Keratinocyte (primary cell): ENCODE measurements at places on chromosomes 11 and 22.

DNA sequence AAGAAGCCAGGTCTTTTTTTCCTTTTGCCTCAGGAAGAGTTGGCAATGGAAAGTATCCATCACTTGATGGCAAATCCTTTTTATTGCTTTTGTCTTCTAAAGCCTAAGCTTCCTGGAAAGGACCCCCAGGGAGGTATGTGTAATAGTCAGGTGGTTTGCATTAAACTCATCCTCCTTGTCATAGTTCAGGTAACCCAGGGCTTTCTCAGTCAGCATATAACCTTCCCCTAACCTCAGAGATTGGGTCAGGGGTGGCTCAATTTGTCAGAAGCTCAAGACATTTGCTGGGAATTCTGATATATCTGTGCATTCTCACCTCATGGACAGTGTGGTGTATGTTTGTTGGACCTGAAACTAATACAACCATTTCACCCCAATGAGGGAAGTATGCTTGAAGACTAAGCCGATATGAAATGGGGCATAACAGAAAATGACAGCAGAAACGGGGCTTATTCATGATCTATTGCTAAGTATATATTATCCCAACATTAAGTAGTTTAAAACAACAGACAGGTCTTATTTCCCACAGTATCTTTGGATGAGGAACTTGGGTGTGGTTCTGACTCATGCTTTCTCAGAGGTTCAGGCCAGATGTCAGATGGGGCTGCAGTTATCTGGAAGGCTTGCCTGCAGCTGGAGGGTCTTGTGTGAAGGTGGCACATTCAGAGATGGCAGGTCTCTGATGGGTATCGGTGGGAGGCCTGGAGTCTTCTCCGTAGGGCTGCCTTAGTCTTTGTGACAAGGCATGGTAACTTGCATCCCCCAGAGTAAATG, 135.8 kb upstream of the SPON1 start:
- no peak for DNase-seq

- no peak for DNase-seq
Measured at GRCh38 chr11:124872280-124872679, 7.0 kb downstream of the ROBO3 start.

DNA sequence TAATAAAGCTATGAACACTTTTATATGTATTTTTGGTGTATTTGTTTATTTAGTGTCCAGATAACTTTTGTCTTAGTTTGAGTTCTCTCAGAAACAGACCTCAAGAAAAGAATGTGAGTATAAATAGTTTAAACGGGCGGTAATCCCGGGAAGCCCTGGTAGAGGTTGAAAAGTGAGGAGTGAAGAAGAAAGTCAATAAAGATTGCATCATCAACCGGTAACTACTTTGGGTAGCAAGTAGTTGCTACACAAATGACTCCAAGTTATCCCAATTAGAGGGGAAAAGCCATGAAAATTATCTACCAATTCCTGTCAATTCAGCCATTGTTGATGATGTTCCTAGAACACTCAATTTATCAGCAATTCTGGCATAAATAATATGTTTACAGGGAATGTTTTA, 870.3 kb upstream of the RAG2 start:
- DNase-seq = no peak

DNA sequence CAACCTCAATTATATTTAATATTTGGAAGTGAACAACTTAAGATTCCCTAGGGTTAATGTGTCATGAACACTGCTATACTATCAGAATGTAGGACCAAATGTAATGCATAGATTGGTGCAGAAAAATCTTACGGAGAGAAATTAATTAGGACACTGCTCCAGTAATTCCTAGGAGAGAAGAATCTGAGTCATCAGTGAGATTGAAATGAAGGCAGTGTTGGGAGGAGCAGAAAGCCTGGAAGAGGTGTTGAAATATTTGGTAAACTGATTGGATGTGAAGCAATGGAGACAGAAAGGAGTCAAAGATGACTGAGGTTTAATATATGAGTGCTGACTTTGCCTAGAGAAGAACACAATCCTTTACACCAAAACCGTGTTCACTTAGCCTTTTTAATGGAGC, 836.0 kb downstream of the FAM181B start:
- DNase-seq = no peak

DNA sequence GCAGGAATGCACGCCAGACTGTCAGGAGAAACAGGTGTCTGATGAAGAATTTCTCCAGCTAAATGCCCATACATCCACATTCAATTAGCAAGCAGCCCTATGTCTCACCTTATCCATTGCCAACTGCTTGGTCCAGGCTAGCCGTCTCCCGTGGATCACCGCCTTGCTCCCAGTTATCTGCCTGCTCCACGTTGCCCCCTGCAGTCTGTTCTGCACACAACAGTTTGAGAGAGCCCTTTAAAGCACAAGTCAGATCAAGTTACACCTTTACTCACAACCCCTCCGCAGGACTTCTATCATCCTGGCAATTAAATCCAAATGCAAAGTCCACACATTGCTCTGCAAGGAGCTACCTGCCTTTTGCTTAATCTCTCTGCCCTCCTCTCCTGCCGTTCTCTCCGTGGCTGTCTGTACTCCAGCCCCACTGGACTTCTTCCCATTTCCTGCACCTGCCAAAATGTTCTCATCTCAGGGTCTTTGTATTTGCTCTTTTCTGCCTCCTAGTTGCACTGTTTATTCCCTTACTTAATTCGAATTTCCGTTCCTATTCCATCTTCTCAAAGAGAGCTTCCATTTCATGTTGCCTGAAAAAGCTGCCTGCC, 185.3 kb upstream of the LARGE1 start:
- no peak for DNase-seq

- DNase-seq = no peak
Measured at GRCh38 chr11:4049006-4049405, 45.6 kb upstream of the RRM1 start.

- no peak for DNase-seq
Measured at GRCh38 chr11:70490723-70491558, 92.6 kb downstream of the CTTN start.

DNA sequence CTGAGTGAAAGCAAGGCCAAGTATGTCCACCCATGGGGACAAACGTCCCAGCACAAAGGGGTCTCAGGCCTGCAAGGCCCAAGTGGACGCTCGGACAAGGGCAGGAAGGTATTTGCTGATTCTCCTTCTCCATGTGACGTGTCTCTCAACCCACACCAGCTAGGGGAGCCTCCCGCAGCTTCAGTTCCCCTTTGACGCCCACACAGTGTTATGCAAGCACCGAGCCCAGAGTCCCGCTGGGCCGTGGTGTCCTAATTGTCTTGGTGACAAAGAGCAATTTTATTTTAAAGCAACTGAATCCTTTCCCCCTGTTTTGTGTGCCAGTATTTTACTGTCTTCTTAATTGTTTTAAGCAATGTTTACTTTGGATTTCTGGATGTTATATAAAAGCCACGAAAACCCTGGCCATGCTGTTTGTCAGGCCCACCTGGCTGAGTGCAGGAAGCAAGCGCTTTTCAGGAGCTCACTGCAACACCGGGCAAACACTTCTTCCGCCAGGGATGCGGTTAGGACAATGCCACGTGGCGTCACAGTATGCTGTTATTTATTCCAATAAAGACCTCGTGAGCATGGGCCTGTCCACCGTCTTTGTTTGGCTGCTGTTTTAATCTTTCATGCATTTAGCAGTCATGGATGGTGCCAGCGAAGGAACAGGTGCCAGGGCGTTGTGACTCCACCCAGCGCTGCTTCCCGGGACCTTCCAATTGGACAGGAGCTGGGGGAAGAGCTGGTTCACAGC, 8.2 kb upstream of the PARVG start:
- DNase-seq = no peak

GRCh38 chr22:19849835-19850762, 4.6 kb downstream of the GNB1L start:
- no peak for DNase-seq

DNA sequence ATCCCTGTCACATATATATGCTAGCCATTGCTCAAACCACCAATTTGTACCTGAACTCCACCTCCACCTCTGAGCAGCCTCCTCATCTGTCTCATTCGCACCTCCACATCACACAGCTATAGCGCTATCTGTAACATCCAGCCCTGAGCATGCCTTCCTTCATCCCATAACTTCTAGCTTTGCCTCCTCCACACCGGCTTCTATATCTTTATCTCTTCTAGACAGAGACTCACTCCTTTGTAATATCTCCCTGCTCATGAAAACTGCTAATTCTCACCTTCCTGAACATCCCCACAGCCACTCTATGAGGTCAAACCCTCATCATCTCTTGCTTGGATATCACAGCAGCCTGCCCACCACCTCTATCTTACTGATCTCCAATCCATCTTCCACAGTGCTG, 5.9 kb downstream of the SIAE start:
- DNase-seq = no peak

DNA sequence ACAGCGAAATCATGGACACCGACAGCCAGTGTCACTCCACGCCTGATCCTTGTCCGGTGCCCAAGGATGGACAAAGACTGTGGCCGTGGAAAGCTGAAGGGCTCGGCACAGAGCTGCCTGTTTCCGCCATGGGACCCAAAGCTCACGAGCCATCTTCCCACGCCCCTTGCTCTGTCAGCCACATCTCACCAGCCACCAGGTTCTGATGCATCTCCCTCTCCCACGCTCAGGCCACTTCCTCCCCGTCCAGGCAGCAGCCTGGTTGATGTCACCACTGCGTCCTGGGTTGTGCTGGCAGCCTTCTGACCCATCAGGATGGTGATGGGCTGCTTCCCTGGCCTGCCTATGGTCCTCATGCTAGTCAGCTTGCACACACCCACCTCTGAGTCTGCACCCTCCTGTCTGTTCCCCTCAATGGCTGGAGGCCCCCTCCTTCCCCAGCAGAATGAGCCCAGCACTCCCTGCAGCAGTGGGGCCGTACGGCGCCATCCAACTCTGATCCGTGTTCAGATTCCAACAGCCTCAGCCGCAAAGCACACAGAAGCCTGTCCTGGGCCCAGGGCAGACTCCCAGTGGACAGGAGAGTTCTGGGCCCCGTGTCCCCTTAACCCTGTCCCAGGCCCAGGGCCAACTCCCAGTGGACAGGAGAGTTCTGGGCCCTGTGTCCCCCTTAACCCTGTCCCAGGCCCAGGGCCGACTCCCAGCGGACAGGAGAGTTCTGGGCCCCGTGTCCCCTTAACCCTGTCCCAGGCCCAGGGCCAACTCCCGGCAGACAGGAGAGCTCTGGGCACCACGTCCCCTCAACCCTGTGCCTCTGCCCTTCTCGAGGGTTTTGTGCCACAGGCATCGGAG, 259.5 kb downstream of the BRD1 start:
- no peak for DNase-seq

DNA sequence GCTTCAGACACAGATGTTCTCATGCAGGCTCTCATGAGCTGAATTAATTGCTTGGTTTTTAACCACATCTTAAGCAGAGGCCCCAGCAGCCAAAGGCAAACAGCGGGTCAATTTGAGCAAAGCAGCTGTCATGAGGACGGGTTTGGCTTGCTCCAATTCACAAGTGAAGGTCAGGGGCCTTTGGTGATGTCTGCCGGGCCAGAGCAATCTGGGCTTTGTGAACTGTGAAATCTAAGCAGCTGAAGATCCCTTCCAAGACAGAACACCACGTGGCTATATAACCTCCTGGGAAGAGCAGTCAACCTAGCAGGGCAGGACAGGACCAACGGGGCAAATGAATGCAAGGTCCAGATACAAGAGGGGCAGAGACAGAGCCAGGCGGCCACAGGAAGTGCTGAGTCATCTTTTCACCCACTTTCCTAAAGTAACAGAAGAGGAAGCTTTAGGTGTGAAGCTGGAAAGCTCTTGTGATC, 187.3 kb upstream of the B3GAT1 start:
- DNase-seq = no peak

DNA sequence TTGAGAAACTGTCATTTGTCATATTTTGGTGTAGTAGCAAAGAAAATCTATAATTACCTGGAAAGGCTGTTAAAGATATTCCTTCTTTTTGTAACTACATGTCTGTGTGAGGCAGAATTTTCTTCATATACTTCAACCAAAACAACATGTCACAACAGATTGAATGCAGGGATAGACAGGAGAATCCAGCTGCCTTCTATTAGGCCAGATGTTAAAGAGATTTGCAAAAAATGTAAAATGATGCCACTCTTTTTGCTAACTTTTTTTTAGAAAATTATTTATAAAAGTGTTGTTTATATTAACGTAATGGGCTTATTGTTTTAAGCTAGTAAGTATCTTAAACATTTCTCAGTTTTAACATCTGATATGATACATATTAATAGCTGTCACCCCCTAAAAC, 12.7 kb downstream of the DGKZ start:
- DNase-seq = no peak

DNA sequence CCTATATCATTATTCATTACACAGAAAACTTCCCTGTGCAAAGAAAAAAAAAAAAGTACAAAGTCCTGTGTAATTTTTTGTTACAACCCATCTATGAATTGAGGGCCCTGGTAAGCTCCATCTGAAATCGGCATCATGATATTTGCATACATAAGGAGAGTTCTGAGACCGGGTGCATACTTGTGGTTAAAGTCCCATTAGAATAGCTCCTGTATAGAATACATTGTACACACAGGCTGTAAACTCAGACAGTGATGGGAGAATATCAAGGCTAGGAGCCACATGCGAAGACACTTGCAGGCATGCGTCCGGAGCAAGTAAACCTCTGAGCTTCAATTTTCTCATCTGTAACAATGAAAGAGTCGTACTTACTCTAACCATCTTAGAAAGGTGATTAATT, 353.2 kb downstream of the ETS1 start:
- no peak for DNase-seq

- peak; percentile 30 for DNase-seq
Measured at GRCh38 chr11:29328961-29329441, 687.8 kb downstream of the KCNA4 start.

DNA sequence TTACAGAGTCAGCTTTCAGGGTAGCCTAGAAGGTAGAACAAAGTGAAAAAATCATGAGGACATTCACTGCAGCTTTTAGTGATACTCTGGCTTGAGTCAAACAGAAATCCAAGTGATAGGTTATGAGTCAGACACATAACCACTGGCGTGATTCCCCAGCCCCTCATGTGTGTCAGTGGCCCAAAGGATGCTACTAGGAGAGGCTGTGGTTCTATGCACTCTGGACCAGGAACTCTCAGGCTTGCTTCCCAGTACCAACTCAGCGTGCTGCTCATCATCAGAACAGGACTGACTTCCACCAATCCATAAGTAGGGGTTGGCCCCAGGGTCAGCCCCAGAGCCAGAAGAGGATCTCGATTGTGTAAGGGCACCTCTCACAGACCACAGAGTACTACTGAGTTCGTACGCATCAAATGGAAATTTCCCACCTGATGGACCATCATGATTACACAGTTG, 116.8 kb downstream of the MED15 start:
- no peak for DNase-seq

DNA sequence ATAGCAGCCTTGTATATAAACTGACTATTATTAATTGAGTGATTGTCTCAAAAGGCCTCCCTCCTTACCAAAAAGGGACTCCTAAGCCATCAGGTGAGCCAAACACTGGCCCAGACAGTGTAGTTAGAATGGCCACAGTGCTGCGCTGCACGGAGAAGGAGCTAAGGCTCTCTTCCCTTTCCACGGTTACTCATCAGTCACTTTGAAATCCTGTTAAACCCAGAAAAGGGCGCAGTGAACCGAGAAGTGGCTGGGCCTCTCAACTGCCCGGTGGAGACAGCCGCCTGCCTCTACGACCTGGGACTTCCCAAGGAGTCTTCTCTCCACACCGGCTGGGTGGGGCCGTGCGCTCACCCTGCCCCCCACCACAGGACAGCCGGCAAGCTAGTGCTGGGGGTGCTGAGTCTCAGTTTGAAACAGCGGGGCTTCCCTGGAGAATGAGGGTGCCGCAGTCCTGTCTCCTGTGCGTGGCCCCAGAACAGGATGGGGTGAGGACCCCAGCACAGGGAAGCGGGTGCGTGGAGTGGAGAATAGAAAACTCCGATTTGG, 1.3 kb downstream of the MYH9 start:
- DNase-seq = no peak

- DNase-seq = no peak
Measured at GRCh38 chr11:114551060-114551459, 8.6 kb downstream of the NXPE1 start.

- no peak for DNase-seq
Measured at GRCh38 chr11:134524896-134525845, 113.1 kb upstream of the B3GAT1 start.
